ENCODE measurements at places on chromosomes 5 and 9.

- no peak for DNase-seq
Measured at GRCh38 chr9:95366731-95367325, 49.3 kb upstream of the FANCC start.

DNA sequence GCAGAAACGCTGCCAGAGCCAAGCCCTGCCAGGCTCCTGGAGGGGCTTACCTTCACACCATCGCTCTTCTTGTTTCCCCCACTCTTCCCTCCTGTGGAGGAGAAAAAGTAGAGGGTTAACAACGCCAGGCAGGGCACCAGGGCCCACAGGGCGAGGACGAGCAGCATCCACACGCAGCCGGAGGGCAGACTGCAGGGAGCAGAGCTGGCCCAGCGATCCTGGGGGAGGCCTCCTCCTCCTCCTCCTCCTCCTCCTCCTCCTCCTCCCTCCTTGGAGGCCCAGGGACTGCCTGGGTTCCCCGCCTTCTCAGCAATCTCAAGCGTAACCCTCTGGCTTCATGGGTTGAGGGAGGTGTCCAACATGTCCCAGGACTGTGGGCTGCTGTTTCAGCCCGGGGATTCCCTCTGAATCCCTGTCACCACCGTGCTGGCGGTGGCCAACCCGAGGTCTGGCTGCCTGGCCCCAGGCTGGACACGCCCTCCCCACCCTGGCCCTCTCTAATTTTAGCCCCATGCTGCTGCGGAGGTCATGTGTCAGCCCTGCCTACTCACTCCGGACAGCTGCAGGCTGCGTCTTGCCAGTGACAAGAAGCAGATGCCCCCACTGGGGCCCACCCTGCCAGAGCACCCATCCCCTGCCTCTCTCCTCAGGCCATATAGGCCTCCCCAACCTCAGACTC is 44.3 kb downstream of the CAMK2A start:
- peak; percentile 13 for DNase-seq

- DNase-seq = no peak
Measured at GRCh38 chr5:181173027-181173419, 25.6 kb downstream of the OR2V2 start.

GRCh38 chr5:137705106-137705505 is 30.8 kb downstream of the KLHL3 start:
- peak; percentile 24 for DNase-seq

GRCh38 chr9:132763574-132763973 is 93.3 kb downstream of the GTF3C4 start:
- no peak for DNase-seq

DNA sequence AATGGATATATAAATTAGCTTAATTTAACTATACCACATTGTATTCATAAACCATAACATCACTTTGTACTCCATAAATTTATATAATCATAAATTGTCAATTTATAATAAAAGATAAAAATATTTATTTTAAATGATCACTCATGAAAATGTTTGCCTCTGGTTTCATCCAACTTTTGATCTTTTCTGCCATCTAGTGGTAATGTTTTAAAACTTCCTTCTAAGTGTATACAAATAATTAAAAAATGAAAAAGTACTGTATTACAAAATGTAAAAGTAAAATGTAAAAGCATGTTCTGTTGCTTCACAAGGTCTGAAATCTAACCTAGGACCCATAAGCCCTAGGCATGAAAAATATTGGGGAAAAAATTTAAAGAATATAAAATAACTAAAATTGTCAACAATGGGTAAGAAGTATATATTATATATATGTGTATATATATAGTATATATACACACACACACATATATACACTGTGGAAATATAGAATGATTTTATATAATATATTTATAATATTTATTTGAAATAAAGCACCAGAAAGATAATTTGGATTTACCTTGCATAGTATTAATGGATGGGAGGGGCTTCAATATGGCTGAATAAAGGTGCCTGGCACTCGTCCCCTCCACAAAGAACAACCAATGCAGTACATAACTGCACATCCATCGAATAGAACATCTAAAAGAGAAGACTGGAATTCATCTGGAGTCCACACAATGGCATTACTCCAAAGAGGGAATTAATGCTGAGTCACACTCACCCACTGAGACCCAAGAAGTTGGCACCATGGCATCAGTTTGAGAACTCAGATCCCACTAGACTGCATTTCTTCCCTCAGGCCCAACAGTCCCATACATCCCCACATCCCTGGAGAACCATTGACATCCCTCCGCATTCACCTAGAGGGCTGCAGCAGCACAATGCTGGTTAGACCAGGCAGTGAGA is 32.5 kb downstream of the ANXA1 start:
- peak; percentile 41 for DNase-seq
